ENCODE measurements at places on chromosomes 1 and 21.

DNA sequence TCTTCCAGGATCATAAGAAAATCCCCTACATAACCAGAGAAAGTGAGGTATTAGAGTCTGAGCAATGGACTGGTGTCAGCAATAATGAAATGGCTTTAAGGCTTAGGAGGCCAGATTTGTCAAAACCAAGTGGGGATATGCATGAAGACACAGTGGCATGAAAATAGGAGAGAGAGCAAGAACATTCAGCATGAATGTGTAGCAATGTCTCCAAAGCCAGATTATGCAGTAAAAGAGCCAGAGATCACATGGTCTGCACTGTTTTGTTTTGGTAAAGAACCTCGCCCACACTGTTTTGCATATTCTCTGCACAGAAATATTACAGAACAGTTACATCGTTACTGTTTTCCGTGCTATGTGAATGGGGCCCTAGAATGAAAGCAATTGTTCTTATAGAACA lies 589.4 kb downstream of the PLPP3 start:
- no peak for DNase-seq

- DNase-seq, result no peak
These were observed 4.1 kb downstream of the C1orf174 start for GRCh38 chr1:3895951-3896325.

GRCh38 chr1:160370561-160371345 lies 3.9 kb downstream of the NHLH1 start:
- no peak for DNase-seq

GRCh38 chr21:25462517-25462971 lies 144.7 kb downstream of the MRPL39 start:
- DNase-seq, result no peak

GRCh38 chr1:33380811-33381210 lies 50.1 kb downstream of the PHC2 start:
- DNase-seq, result no peak

DNA sequence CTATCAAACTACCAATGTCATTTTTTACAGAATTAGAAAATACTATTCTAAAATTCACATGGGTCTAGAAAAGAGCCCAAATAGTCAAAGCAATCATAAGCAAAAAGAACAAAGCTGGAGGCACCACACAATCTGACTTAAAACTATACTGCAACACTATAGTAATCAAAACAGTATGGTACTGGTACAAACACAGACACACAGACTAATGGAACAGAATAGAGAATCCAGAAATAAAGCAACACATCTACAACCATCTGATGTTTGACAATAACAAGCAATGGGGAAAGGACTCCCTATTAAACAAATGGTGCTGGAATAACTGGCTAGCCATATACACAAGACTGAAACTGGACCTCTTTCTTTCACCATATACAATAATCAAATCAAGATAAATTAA lies 39.8 kb downstream of the CD53 start:
- DNase-seq, result no peak

DNA sequence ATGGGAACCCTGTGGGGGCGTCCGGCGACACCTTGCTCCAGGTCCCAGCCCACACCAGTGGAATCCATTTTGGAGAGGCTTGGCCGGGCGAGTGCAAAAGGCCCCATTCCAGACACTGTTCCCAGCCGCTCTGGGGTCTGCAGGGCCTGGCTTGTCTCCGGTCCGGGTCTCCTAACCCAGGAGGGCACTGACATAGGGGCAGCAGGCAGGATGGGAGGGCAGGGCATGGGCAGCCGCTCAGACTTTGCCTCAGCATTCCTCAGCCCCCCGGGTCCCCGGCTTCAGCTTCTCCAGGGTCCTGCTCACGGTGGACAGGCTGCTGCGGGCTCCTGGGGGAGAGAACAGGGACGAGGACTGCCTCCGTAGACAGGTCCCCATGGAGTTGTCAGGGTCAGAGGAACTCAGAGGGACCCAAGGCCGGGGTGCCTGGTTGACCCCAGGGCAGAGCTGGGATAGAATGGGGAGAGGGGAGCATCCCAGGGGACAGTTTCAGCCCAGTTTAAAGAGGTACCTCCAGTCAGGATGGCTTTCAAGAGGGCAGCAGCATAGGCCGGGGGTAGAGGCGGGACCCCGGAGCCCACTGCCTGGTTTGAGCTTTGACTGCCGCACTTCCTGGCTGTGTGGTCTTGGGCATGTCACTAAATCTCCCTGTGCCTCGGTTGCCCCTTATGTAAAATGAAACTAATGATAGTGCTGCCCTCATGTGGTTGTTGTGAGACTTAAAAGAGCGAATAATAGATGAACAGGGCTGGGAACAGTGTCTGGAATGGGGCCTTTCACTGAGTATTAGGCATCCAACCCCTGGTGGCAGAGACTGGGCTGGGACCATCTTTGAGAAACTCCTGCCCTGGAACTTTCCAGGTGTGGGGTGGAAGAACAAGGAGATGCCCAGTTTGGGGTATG lies 3.7 kb downstream of the KNCN start:
- peak; percentile 50 for DNase-seq

DNA sequence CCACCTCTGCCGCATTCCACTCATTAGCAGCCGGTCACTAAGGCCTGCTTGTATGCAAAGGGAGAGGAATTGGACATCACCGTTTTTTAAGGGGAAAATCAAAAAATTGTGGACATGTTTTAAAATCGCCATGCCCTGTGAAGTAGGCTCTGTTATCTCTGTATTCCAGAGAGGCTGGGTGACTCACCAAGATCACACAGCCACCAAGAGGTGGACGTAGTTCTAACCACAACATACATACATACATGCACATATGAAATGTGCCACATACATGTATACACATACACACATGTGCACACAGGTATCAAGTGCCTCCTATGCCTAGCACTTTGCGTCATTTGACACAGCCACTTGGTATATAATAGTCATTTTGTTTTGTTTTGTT lies 16.0 kb upstream of the ZSCAN20 start:
- no peak for DNase-seq

GRCh38 chr1:57845041-57845440 lies 421.2 kb upstream of the DAB1 start:
- no peak for DNase-seq

DNA sequence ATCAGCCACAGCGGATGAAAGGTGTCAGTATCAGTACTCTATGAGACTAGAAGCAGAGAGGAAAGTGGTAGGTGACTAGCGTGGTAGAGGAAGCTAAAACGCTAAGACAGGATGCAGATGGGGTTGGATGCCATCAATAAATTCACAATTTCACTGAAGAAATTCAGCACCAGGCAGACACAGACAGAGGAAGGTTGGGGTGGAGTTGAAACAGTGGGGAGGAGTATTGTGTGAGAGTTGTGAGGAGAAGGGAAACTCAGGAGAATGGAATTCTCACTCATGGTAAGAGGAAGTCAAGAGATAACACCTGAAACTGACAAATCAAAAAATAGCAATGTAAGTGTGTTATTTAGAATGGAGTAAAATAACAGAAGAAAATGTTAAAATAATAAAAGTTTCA lies 208.5 kb upstream of the DAB1 start:
- no peak for DNase-seq

GRCh38 chr1:119286587-119287181 lies 81.9 kb upstream of the HAO2 start:
- DNase-seq, result peak; percentile 30

- DNase-seq, result no peak
These were observed 255.4 kb upstream of the IRF2BP2 start for GRCh38 chr1:234865171-234866006.

GRCh38 chr1:192737306-192737705 lies 71.5 kb upstream of the RGS2 start:
- DNase-seq, result no peak

DNA sequence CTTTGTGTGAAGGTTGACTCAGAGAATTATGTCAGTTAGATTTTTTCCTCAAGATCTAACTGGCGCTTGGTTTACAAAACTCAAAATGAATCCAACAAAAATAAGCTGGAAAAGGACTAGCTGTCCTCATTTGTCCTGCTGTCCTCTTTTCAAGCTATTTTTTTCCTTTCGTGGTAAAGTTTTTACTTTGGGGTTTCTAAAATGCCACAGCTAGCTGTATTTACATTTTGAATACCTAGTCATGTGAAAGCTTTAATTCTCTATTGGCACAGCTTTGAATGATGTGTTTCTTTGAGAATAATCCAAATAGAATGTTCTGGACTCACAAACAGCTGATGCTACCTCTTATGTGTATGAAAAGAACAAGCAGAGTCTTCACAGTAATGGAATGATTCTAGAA lies 673.6 kb upstream of the NR5A2 start:
- no peak for DNase-seq

- DNase-seq, result no peak
These were observed 6.1 kb upstream of the MTF1 start for GRCh38 chr1:37865348-37866120.
